ENCODE measurements at places on chromosomes 11 and 22.

DNA sequence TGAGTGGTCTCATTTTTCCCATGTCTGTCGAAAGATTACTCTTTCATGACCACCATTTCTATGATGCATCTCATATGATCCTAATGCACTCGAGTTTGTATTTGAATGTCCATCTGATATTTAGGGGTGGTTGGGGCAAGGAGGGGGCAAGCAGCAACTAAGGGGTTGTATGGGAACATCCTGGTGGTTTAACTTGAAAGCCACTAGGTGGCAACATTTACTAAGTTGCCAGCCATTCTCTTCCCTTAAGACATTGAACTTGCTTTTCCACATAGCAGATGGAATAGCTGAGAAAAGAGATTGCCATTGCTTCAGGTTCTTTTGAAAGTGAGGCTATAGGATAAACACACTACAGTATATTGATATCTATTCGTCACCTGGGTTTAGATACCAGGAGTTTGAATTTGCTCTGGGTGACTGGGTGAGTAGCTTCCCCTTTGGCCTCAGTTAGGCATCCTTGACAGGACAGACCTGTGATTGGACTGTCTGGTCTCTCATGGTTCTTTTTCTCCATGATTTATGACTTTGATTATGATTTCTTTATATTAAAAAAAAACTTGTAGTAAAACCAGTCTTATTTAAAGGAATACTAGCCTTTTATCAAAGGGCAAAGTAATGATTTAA, 32.4 kb downstream of the NF2 start:
- no peak for DNase-seq

DNA sequence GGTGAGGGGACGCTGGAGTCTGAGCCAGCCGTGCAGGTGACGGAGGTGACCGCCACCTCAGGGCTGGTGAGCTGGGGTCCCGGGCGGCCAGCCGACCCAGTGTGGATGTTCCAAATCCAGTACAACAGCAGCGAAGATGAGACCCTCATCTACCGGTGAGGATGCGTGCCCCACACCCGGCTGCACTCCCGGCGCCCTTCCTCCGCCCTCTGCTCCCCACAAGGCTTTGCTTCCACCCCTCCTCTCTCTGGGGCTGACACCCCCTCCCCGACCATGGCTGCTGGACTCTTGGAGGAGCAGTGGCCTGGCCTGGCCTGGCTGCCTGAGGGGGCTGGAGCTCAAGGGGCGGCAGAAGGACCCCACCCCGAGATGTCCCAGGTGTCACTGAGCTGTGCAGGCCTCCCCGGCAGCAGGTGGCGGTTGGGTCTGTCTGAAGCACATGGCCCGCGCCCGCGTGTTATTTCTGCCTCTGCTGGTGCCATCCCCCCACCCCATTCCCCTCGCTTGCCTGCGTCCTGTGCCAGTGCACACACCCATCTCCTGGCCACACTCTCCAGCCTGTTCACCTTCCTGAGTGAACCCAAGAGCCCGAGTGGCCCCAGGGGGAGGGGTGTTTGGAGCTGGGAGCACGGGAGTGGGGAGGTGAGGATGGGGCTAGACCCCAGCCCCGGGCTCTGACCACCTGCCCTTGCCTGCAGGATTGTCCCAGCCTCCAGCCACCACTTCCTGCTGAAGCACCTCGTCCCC, 2.2 kb downstream of the LRFN4 start:
- DNase-seq = no peak

DNA sequence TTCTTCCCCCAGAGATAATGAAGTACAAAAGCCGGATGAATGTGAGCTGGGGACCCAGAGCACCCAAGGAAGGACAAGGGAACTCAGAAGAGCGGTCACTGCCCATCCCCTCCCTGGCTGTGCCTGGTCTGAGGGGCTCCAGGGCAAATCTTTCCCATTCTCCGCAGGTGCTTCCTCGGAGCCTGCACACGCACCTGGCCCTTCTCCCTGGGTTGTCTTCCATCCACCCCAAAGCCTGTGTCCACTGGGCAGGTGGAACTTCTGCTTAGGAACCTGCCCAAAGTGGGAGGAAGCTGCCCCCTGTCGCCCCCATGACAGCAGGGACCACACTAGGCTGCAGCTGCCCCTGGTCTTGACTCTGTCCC, 121.0 kb upstream of the FGF3 start:
- no peak for DNase-seq

DNA sequence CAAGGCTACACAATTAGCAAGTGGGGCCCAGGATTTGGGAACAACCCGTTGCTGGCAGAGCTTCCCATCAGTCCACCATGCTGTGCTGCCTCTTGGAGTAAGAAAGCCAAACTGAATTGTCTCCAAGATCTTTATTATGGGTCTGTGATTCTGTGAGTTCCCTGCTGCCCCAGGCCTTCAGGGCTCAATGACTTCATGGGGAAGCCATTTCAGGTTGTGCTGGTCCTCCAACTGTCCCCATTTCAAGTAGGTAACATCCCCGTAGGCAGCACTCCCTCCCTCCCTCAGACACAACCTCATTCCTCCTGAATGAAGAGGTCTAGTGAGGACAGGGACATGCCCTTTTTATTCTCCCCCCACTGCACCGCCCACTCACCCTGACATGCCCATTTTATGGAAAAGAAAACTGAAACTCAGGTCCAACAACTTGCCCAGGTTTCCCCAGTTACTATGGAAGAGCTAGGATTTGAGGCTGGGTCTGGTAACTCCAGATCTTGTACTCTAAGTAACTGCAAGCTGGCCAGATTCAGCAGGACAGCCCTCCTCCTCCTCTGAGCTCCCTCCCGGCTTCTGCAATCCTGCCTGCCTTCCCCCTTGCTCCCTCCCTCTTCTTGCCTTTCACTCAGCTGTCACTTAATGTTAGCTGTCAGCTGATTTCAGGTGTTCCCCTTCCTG, 8.2 kb upstream of the YWHAH start:
- no peak for DNase-seq
